ENCODE measurements at places on chromosomes 16 and 17. TPM values are rescaled to one million over a fixed set of nuclear protein-coding genes. Genes with fewer than 3 reads are reported as not detected.

- peaks cover 65% of the 10 kb centered on the region for H3K4me1 ChIP-seq
- DNase-seq = no peak
- peak overlapping the region; percentile 51 for H3K27ac ChIP-seq
- no peak overlapping the region for H3K4me3 ChIP-seq
Observed at GRCh38 chr17:80726558-80727408, 182.1 kb downstream of the RPTOR start.

GRCh38 chr17:6903326-6903900 is 71.9 kb upstream of the TEKT1 start:
- no peaks in the 10 kb centered on the region for H3K36me3 ChIP-seq
- no peak overlapping the region for H3K27ac ChIP-seq
- DNase-seq = no peak

DNA sequence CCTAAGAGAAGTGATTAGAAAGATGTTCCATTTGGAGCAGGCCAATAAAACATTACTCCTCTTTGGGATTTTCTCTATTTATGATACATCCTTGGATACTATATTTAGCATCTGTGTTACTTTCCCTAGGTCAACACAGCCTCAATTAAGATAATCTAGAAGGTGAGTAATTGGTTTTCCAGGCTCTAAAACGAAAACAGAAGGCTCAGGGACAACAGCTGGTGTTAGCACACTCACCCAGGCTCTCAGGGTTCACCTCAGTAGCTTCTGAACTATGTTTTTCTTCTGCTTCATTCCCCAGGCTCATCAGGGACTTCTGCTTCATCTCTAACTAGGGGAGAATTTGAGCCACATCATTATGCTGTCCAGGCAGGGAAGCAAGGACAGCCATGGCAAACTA is 76.6 kb downstream of the ZZEF1 start:
- no peak overlapping the region for H3K4me3 ChIP-seq
- no peaks in the 10 kb centered on the region for H3K27me3 ChIP-seq
- H3K36me3 ChIP-seq = peaks cover 40% of the 10 kb centered on the region
- no peak overlapping the region for H3K27ac ChIP-seq
- H3K4me1 ChIP-seq = no peaks in the 10 kb centered on the region

Gene CD300H
- not detected for total RNA-seq

Gene TBC1D3D
- total RNA-seq = 8.4 TPM

Gene ABAT
- 5.6 TPM for total RNA-seq
